CD8-positive, alpha-beta memory T cell (primary cell): ENCODE measurements at places on chromosomes 5 and 9. TPM values are rescaled to one million over a fixed set of nuclear protein-coding genes. Genes with fewer than 3 reads are reported as not detected.

DNA sequence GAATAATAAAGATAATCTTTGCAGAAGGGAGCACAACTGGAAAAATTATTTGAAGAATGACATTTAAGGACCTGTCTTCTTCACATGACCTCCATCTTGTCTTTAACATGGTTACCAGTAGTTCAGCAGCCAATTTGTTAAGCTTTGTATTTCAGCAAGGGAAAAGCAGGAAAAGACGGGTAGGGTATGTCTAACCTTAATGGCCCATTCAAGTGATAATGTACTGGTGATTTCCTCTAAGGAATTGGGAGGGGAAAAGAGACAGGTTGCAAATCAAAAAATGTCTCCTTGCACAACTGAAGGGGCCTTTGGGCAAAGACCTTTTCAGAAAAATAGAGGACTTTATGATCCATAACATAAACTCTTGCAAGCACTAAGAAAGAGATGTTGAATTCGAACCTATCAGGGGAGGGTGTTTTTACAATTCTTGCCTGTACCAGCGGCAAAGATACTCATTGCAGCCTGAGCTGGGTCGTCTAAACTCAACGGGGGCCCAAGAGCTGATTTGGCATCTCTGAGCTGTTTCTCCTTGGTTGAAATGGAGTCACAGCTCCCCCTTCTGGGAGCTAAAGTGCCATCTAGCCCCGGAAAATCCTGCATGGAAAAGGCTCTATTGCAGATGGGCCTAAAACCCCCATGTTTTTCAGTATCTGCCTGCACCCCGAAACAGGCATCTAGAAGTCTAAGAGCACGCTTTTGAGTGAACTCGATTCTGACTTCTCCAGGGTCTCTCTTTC lies 3.8 kb downstream of the BRINP1 start:
- no peaks in the 10 kb centered on the region for H3K27me3 ChIP-seq
- H3K4me1 ChIP-seq, result no peaks in the 10 kb centered on the region
- H3K4me3 ChIP-seq, result no peak overlapping the region
- DNase-seq, result no peak

DNA sequence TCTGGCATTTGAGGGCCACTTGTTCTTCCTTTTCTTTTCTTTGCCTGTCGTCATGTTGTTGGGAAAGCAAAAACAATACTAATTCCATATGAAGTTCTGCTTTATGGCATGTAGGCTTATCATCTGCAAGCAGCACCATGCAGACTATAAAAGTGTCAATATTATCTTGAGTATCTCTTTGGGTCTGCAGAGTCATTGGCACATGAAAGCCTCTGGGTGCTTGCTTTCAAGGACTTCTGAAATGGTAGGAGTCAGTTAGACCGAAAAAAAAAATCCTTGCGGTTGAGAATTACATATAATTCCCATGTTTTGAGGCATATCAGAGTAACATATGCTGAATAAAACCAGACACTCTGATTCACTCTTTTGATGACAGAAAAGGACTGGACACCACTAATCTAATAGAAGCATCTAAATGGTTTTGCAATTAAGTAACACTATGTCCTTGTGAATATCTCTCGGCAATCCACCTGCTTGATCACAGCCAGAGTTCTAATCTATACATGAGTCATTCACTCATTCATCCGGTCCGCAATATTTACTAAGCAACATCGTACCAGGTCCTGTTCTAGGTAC lies 44.4 kb downstream of the GNAQ start:
- H3K4me3 ChIP-seq, result no peak overlapping the region
- DNase-seq, result no peak
- H3K27ac ChIP-seq, result no peak overlapping the region
- H3K36me3 ChIP-seq, result no peaks in the 10 kb centered on the region

- H3K27ac ChIP-seq, result no peak overlapping the region
- no peak overlapping the region for H3K4me3 ChIP-seq
- H3K4me1 ChIP-seq, result no peaks in the 10 kb centered on the region
- H3K36me3 ChIP-seq, result no peaks in the 10 kb centered on the region
- DNase-seq, result no peak
Measured at GRCh38 chr9:88658311-88658822, 123.4 kb downstream of the NXNL2 start.

DNA sequence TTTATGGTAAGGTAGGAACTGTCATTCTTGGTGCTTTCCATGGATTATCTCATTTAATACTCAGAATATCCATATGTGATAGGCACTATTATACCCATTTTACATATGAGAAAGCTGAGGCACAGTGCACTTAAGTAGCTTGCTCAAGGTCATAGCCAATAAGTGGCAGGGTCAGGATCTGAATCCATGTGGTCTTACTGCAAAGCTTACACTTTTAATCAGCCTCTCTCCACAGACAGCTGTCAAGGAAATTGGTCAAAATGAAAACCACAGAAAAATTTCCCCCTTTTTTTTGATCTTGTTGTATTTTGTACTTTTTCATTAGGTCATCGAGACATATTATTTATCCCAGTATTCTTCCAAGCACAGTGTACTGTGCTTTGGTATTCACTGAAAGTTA lies 78.5 kb downstream of the ERCC6L2 start:
- no peak overlapping the region for H3K4me3 ChIP-seq
- H3K27me3 ChIP-seq, result no peaks in the 10 kb centered on the region
- DNase-seq, result no peak
- no peaks in the 10 kb centered on the region for H3K4me1 ChIP-seq
- no peak overlapping the region for H3K27ac ChIP-seq
- H3K36me3 ChIP-seq, result no peaks in the 10 kb centered on the region

DNA sequence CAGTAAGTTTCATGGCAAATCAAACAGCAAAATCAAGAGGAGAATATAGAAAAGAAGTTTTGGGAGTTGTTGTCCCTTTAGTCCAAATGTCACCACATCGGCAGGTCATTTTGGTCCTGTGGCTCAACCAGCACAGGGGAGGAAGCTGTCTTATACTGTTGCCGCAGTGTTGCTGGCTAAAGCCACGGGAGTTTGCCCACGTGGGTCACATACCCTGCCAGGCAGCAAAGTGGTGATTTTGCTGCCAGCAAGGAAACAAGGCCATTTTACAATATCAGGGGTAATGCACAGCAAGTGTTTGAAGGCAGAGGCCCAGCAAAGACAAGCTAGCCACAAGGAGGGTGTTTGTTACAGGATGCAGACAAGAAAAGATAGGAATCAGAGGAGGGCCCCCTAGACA lies 14.5 kb downstream of the GABRA6 start:
- no peak for DNase-seq
- H3K27ac ChIP-seq, result no peak overlapping the region
- no peak overlapping the region for H3K4me3 ChIP-seq

- H3K27me3 ChIP-seq, result no peaks in the 10 kb centered on the region
- H3K4me1 ChIP-seq, result no peaks in the 10 kb centered on the region
- H3K27ac ChIP-seq, result no peak overlapping the region
- no peak for DNase-seq
Measured at GRCh38 chr5:89535411-89535810, 652.4 kb upstream of the MEF2C start.

- no peak for DNase-seq
- no peaks in the 10 kb centered on the region for H3K36me3 ChIP-seq
- no peak overlapping the region for H3K4me3 ChIP-seq
- H3K4me1 ChIP-seq, result no peaks in the 10 kb centered on the region
Measured at GRCh38 chr5:148140846-148141245, 27.5 kb upstream of the SPINK14 start.

The CCL19 gene
- total RNA-seq, result not detected

The ADRA1B gene
- total RNA-seq, result not detected
